ENCODE measurements at places on chromosomes 2 and 18.

DNA sequence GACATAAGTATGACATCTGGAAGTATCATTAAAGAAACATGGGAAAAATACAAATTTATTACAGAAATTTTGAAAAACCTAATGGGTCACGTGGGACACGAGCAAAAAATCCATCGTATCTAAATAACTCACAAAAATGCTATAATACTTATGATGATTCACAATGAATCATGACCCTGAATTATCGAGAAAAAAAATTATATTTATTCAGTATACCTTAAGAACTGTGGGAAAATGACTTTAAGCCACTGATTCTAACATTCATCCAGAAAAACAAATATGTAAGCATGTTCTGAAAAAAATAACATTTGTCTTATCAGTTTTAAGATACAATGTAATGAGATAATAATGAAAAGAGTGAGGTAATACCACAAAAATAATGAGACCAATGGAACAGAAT lies 51.8 kb downstream of the ZNF385B start:
- no peak for DNase-seq

GRCh38 chr2:72139471-72139873 lies 8.2 kb downstream of the CYP26B1 start:
- no peak for DNase-seq

- DNase-seq = no peak
Observed at GRCh38 chr2:127437781-127438726, 19.8 kb downstream of the PROC start.

DNA sequence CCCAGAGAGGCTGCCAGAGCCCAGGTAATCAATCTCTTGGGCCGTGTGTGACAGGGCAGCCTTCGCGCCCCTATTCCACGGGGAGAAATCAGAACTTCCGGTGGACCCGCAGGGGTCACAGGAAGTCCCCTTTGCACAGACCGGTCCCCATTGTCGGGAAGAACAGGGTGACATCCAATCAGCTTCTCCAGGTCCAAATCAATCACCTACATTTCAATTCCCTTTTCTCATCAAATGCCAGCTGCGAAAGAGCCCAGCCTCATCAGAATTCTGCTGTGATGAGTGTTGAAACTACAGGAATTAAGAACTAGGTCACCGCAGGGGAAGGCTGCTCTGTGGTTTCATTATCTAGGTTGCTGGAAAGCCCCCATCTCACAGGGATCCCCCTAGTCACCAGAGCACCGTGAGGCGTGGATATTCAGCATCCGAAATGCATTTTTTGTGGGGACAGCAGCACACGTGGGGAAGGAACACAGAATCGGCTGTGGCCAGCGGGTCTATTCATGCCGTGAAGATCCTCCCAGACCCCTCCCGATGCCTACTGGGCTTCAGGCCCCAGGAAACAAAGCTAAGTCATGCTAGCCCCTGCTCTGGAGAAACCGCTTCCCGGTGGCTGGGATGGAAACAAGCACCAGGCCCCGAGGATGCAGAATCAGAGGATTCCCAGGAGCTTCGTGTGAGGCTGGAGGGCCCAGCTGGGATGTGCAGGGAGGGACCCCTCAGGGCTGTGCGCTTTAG lies 193.7 kb upstream of the ID2 start:
- no peak for DNase-seq

GRCh38 chr2:128406736-128407554 lies 88.3 kb upstream of the HS6ST1 start:
- no peak for DNase-seq

DNA sequence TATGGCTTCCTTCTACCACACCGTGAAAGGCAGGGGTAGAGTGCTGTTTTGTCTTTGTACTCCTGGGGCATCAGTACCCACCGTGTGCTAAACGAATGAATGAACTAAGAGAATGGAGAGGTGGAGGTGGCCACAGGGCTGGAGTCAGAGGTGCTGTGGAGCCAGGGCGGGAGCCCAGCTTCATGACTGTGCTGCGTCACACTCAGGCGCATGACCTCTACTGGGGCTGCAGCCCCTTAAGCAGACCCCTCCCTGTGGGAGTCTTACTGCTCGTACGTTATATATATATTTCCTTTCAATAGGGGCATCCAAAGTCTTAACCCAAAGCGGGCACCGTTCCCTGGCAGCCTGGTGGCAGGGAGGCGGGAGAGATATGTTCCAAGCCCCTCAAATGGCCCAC lies 18.0 kb upstream of the LBH start:
- DNase-seq = no peak

GRCh38 chr2:146651361-146651760 lies 1193.5 kb upstream of the ACVR2A start:
- DNase-seq = no peak

- DNase-seq = no peak
Observed at GRCh38 chr2:64626146-64626809, 27.4 kb downstream of the SERTAD2 start.

DNA sequence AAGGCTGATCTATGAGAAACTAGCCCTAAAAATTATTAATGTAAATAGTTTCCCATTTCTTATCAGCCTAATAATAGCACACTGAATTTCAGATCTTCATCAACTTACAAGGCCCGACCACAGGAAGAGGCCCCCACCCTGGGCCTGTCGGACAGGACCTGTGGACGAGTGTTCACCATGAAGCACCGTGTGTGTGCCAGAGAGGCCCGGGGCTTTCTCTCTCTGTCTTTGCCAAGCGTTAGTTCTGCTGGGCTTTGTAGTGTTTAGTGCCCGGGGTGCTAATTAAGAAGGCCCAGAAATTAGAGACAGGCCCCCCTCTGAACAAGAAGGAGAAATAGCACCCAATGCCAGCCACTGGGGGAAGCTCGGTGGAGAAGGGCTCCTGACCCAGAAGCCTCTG lies 265.7 kb downstream of the TWIST2 start:
- no peak for DNase-seq

GRCh38 chr2:181354626-181355025 lies 102.6 kb upstream of the ITGA4 start:
- no peak for DNase-seq

DNA sequence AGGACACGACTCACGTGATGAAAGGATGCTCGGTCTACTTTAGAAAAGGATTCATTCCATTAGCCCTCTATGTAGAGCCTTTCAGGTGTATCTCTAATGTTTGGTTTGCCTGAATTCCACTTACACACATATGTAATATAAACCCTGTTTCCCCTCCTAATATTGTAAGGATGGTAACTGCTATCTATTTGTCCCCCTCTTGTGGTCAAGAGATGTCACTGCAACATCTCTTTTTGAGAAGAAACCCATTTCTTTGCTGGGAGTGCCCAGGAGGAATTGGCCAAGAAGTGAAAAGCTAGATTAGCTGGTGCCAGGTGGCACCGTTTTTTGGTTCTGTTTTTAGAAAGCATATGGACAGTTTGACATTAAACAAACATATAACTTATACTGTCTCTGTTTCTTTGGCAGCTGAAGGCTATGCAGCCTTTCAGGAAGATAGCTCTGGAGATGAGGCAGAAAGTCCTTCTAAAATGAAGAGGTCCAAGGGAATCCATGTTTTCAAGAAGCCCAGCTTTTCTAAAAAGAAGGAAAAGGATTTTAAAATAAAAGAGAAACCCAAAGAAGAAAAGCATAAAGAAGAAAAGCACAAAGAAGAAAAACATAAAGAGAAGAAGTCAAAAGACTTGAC lies 41.2 kb downstream of the RALBP1 start:
- DNase-seq = no peak

- DNase-seq = no peak
Observed at GRCh38 chr2:112750560-112750843, 13.9 kb downstream of the CKAP2L start.

GRCh38 chr2:181407171-181407570 lies 50.0 kb upstream of the ITGA4 start:
- no peak for DNase-seq

- DNase-seq = no peak
Observed at GRCh38 chr2:225009768-225010167, 32.5 kb downstream of the DOCK10 start.

GRCh38 chr2:37836270-37836669 lies 88.8 kb upstream of the RMDN2 start:
- DNase-seq = no peak

DNA sequence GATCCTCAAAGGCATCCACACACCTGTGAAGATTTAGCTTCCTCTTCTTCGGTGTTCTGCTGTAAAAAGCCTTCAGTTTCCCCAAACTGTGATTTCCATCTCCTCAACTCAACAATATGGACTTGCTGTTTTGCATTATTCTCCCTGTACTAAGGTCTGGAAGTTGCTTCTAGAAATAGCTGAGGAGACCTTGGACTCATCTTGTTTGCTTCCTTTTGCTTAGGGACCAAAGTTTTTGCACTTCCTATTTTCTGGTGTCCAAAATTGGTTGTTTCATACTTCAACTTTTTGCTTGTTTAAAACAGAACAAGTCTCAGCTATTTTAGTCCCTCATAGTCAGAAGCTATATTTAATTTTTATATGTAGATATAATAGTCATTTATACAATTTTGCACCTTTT lies 201.9 kb upstream of the COPS8 start:
- no peak for DNase-seq

DNA sequence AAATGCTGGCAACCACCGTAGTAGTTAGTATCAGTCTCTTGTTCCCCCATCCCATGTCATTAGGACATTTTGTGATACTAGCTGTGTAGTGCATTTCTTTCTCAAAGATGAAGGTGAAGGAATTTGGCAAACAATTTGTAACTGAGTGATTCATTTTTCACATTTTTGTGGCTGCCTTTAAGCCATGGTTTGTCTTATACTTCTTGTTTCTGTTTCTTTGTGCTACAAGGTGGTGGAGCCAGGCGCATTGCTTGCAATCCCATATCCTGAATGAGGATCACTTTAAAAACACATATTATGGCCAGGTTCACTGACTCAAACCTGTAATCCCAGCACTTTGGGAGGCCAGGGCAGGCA lies 40.6 kb downstream of the GPD2 start:
- DNase-seq = no peak

- DNase-seq = no peak
Observed at GRCh38 chr18:36312806-36313395, 15.4 kb downstream of the FHOD3 start.

DNA sequence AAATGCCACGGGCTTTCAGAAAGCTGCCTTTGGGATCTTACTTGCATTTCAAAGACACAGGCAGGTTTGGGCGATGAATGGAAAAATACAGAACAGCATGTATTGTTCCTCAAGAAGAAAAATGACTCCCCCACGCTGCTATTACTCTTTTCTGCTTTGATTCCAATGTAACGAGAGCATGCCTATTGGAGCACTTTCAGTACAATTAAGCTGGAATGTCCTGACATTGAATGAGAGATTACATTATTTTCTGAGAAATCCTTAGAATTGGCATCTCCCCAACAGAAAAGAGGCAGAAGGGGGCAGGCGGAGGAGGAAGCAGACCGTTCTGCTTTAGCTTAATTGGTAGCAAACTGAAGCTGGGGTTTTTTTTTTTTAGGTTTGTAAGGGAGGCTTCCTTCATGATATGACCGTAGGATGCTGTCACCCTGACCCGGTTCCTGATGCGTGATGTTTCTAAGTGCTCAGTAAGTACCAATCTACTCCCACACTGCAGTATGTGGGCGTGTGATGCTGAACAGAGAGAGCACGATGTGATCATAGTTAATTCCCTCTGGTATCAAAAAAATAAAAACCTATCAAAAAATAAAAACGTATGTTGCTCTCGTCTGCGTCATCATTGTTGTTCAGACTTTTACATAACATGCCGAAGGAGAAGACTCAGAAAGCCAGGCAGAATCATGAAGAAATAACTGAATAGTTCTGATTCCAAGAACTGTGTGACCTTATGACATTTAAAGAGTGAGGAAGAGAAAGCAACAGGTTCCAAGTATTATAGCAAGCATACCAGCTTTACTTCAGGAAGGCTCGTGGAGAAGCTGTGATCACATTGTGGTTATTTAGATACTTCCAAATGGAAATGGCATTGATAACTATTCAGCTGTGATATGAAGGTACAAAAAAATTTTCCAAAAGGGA lies 40.5 kb downstream of the LONRF2 start:
- DNase-seq = no peak

GRCh38 chr18:47750889-47751423 lies 179.5 kb downstream of the SMAD2 start:
- no peak for DNase-seq

- no peak for DNase-seq
Observed at GRCh38 chr2:21657445-21657844, 533.7 kb downstream of the TDRD15 start.

GRCh38 chr2:207135801-207136457 lies 29.8 kb downstream of the KLF7 start:
- no peak for DNase-seq

DNA sequence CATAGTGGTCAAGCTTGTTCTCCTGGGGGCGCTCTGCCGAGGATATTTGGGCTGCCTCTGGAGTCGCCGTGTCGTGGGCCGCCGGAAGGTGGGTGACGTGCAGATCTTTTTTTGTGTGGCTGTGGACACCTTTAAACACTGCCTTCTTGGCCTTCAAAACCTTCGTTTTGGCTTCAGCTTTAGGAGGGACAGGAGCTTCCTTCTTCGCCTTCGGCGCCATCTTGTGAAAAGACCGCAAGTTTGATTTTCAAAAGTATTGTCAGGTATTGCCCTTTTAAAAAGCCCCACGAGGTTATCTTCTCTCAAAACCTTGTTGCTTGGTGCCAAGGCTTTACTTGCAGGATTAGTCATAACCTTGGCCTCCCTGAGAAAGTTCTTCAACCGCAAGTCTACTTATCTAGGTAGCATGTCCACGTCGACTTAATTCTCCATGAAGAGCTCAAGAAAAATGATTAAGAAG lies 20.8 kb downstream of the LAMA3 start:
- no peak for DNase-seq

- no peak for DNase-seq
Observed at GRCh38 chr2:132757676-132758075, 87.7 kb upstream of the LYPD1 start.

GRCh38 chr2:238747114-238747513 lies 100.8 kb upstream of the TWIST2 start:
- DNase-seq = no peak

- no peak for DNase-seq
Observed at GRCh38 chr18:9337873-9338272, 3.3 kb downstream of the TWSG1 start.

DNA sequence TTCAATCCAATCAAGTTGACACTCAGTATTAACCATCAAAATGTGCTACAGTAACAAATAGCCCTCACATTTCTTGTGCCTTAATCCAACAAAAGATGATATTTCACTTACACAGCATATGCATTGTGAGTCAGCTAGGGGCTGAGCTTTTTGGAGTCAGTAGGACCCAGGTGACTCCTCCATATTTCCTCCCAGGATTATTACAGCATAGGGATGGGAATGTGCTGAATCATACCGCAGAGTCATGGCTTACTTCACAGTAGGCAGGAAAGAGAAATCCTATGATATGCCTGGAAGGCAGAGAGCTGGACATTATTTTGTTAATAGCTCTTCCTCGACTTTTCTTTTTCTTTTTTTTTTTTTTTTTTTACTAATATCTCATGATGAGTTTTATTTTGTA lies 153.3 kb downstream of the TMEM182 start:
- DNase-seq = no peak

DNA sequence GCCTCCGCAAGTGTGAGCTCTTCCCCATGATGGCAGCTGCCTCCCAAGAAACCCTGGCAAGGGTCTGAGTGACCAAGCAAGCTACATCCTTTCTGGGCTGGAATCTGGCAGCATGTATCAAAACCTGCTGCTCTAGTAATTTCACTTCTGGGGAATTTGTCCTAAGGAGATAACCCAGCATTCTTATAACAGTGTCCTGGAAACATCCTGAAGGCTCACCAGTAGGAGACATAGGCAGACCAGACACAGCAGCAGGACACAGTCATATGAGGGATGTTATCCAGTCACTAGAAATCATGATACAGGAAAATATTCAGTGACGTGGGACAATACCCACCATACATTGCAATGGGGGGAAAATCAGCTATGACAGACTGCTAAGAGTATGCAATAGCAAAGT lies 64.5 kb downstream of the CRACDL start:
- no peak for DNase-seq

Data from femur (tissue), 1 donor.